Activated CD8-positive, alpha-beta T cell treated with anti-CD3 and anti-CD28 coated beads for 36 hours (primary cell): ENCODE measurements at places on chromosomes 16 and 17. TPM values are rescaled to one million over a fixed set of nuclear protein-coding genes. Genes with fewer than 3 reads are reported as not detected.

Gene KRT32
- total RNA-seq, result not detected

Gene DUS2
- total RNA-seq, result 34.2 TPM

Gene GRAPL
- total RNA-seq, result 6.5 TPM

Gene OR4D2
- total RNA-seq, result not detected

GRCh38 chr16:86075488-86075785, 176.5 kb downstream of the IRF8 start:
- no peak overlapping the region for H3K27ac ChIP-seq
- H3K4me3 ChIP-seq, result no peak overlapping the region
- peaks cover 22% of the 10 kb centered on the region for H3K27me3 ChIP-seq
- no peaks in the 10 kb centered on the region for H3K36me3 ChIP-seq

DNA sequence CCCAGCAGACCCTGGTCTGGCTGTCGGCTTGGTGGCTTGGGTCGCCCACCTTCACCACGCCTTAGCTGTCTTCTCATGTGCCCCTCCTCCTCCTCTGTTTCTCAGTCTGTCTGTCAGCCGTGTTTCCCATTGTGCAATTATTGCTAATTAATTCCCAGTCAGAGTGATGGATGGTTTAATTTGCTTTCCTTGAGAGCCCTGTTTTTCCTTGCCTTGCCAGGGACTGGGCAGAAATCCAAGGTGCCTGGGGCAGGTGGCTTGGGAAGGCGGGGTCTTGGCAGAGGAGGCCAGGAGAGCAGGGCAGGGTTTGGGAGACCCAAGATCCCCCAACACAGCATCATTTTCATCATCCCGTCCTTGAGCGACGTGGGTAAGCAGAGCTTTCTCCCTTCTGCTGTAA, 21.3 kb downstream of the NECAB2 start:
- H3K27me3 ChIP-seq, result peaks cover 15% of the 10 kb centered on the region
- no peaks in the 10 kb centered on the region for H3K36me3 ChIP-seq
- H3K4me3 ChIP-seq, result no peak overlapping the region
- no peak for DNase-seq
- no peaks in the 10 kb centered on the region for H3K4me1 ChIP-seq

GRCh38 chr17:81927152-81927652, 333 bp downstream of the MAFG start:
- H3K27me3 ChIP-seq, result peaks cover 5% of the 10 kb centered on the region
- peaks cover 2% of the 10 kb centered on the region for H3K36me3 ChIP-seq
- peak overlapping the region; percentile 74 for H3K4me3 ChIP-seq
- no peak for DNase-seq
- no peak overlapping the region for H3K27ac ChIP-seq

DNA sequence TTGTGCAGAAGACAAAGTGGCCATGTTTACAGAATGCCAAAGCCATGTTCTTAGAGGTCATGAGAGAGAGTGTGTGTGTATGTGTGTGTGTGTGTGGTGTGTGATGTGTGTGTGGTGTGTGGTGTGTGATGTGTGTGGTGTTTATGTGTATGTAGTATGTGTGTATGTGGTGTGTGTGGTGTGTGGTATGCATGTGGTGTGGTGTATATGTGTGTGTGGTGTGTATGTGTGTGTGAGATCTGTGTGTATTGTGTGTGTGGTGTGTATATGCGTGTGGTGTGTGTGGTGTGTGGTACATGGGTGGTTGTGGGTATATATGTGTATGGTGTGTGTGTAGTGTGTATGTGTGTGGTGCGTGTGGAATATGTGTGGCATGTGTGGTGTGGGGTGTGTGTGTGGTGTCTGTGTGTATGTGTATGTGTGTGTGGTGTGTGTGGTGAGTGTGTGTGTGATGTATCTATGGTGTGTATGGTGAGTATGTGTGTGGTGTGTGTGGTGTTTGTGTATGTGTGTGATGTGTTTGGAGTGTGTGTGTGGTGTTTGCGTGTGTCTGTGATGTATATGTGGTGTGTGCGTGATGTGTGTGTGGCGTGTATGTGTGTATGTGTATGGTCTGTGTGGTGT, 8.2 kb upstream of the KRT17 start:
- no peak for DNase-seq
- H3K27me3 ChIP-seq, result no peaks in the 10 kb centered on the region
- no peaks in the 10 kb centered on the region for H3K36me3 ChIP-seq
- H3K27ac ChIP-seq, result no peak overlapping the region

GRCh38 chr17:32941419-32942032, 13.6 kb downstream of the TMEM98 start:
- no peak overlapping the region for H3K27ac ChIP-seq
- H3K27me3 ChIP-seq, result peaks cover 9% of the 10 kb centered on the region
- no peak overlapping the region for H3K4me3 ChIP-seq
- peaks cover 3% of the 10 kb centered on the region for H3K4me1 ChIP-seq
- H3K36me3 ChIP-seq, result no peaks in the 10 kb centered on the region

GRCh38 chr16:82046941-82047340, 11.9 kb downstream of the HSD17B2 start:
- H3K27me3 ChIP-seq, result peaks cover 8% of the 10 kb centered on the region
- H3K4me3 ChIP-seq, result no peak overlapping the region
- no peak overlapping the region for H3K27ac ChIP-seq
- H3K4me1 ChIP-seq, result no peaks in the 10 kb centered on the region
- DNase-seq, result no peak
- H3K36me3 ChIP-seq, result no peaks in the 10 kb centered on the region

DNA sequence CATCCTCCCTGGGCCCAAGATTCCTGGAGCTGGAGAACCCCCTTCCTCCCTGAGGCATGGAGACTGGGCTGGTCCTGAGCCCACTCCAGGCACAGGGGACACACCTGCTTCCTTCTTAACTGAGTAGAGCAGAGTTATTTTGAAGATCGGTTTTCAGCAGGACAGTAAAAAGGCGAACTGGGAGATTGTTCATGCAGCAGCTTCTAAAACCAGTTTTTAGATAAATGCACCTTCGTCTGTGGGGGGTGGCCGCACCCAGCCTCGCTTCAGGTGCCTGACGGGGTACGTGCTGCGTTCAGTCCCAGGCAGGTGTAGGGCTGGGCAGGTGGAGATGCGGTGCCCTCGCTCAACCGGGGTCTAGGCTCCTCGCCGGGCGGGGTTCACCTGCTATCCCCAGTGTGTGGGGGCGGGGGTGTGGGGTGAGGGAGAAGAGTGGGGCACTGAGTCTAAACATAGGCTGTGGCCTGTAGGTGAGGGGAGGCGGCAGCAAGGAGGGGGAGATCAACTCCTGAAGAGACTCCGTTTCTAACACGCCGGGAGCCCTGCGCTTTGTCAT, 69.5 kb downstream of the JPH3 start:
- H3K36me3 ChIP-seq, result no peaks in the 10 kb centered on the region
- H3K4me3 ChIP-seq, result no peak overlapping the region
- no peaks in the 10 kb centered on the region for H3K4me1 ChIP-seq
- H3K27ac ChIP-seq, result no peak overlapping the region
- no peak for DNase-seq
